ENCODE measurements at places on chromosomes 6 and 20.

GRCh38 chr6:153092082-153093013, 38.7 kb downstream of the RGS17 start:
- DNase-seq, result peak; percentile 92

DNA sequence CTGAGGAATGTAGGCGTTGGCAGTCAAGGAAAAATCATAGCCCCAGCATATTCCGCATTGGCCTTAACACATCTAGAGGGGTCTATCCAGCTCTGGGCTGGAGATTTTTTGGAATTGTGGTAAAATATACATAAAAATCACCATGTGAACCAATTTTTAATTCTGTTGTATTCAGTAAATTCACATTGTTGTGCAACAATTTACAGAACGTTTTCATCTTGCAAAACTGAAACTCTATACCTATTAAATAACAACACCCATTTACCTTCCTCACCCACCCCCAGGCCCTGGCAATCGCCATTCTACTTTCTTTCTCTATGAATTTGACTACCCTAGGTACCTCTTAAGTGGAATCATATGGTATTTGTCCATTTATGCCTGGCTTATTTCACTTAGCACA, 6.8 kb upstream of the JAG1 start:
- no peak for DNase-seq

DNA sequence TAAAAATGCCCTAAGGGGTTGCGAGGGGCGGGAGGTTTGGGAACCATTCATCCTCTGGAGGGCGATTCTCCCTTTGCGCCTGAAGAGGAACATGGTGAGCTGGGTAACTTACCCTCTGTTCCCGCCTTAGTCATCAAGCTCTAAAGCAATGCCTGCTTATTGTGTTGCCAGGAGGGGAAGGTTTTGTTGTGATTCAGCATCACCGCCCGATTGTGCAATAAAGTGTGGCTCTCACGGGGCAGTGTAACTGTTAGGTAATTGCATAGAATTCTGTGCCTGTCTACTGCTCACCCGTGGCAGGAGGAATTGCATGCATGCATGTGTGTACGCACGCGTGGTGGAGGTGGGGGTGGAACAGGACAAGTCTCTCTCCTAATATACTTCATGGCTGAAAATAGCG, 95.5 kb upstream of the AGPAT4 start:
- DNase-seq, result peak; percentile 96

- DNase-seq, result no peak
These were observed 151.6 kb downstream of the PRKN start for GRCh38 chr6:162576016-162576415.

DNA sequence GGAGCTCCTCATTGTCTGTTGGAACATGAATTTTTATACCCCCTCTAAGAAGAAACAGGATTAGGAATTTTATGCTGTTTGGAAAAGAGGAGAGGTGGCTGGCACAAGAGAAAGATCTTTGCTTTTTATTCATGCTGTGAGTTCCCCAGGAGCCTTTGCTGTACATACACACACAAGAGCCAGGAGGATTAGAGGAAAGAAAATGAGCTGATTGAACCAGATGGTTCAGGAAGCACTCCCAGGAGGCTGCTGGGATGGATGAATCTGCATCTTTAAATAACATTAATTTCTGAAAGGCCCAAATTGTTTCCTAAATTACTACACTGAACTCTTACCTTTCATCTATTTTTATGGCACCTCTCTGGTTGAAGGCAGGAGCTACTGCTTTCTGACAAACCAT, 20.1 kb upstream of the TCP11 start:
- no peak for DNase-seq

DNA sequence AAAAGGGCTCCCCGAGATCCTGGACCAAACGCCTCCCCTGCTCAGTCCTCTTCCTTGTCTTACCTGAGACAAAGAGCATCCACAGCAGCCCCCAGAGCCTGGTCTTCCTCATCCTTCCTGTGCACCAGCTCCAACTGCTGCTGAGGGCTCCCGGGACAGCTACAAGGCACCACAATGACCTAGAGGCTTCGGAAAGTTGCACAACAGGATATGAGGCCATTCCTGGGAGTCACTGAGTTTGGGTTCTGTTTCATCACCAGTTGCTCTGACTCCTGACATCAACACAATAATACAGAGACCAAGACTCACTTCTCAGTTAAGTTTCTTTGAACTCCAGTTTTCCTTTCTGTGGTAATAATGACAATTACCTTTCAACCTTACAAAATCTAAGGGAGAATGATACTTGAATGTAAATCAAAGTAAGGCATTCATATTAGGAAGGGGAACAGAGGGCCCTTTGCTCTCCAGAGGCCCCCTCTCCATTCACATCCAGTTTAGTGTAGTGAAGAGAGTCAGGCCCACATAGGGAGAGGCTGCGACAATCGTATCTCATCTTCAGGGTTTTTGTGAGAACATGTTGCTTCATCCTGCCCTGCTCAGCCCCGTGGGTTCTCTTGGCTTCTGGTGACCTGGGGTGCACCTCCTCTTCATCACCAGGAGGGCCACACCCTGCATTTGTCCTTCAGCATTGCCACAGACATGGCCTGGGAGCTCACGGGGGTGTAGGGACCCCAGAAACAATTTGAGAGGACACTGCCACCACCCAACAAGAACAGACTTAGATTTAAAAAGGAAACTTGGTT, at the start of gene TREM1:
Gene TREM1 (minus strand): TSS at position 139 of the 803 bp plus-strand sequence. CDS start 27 bp downstream, at position 112.
- DNase-seq, result peak; percentile 47

DNA sequence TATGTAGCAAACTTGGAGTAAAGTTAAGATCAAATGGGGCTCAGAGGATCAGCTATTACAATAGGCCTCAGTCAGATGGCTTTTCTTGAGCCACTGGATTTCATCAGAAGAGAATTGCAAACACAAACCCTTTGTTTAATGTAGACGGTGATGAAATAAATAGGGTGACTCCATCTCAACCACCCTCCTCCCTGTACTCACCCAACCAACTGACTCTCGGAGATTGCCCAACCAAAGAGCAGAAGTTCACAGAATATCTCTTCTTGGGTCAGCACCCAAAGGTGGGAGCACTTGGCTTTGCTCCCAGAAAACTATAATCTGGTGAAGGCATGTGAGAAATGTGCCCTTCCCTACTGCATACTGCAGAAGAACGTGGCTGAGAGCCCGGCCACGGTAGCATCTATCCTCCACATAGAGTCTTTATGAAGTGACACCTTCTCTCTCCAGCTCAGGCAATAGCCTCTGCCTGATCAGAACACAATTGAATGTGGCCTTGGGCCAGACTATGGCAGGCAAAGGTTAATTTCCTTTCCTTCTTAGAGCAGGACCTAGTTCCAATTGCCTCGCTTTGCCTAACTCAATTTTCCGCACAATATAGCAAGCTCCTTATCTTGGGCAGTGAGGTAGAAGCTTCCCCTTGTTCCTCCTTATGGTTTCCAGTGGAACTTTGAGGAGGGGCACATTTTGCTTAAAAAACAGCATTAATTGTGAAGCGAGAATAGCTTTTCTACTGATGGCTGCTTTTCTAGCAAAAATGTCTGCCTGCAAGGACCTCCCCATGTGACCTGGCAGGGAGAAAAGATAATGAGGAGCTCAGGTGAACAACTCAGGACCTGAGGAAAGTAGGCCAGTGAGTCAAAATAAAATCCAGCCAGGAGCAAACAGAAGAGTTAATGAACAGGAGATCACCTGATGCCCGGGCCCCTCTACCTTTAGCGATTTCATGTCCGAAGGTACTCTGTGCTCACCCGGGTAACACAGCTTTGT, 79.4 kb downstream of the GFOD1 start:
- DNase-seq, result peak; percentile 30

DNA sequence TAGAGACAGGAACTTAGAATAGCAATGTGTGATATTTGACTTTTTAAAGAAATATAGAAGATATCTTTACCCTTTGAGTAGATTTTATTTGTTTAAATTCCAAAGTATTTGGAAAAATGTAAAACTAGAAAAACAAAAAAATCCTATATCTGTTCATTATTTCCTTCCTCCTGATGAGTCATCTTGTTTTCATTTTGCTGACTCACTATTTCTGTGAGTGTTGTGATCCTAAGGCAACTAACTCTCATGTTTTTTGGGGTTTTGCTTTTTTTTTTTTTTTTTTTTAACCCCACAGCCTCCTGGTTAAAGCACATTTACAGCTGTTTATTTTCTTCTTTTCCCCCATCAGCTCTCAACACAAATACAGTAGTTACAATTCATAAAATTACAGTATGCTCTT, 37.8 kb upstream of the THEMIS start:
- peak; percentile 75 for DNase-seq

DNA sequence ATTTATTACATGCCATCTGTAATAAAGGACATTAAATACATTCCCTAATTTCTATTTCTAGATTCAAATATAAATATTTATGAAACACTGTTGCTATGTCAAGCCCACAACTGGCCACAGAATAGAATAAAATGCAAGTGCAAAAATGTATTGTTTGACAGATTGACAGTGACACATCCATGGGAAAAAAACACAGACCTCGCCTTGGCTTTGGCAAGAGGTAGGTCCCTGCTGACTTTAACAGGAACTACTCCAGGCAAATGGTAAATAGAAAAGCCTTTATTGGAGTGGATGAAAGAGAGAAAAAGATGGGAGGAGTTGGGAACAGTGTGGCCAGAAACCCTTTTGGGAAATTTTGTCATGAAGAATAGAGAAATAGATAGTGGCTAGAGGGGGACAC, 622.9 kb downstream of the UTRN start:
- no peak for DNase-seq

DNA sequence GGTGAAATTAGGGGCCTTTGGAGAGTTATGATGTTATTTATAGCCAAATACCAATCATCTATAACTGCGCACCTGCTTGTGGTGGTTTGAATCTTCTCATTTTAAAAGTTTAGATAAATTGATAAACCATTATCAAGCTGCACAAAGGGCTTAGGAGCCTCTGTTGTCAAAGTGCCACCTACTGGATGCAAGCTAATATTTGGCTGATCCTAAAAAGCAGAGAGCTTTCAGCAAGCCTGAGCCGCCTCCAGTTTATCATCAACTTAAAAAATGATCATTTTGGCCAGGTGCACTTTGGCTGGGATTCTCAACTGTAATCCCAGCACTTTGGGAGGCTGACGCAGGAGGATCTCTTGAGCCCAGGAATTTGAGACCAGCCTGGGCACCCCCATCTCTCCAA, 58.5 kb upstream of the ATXN1 start:
- DNase-seq, result no peak

- peak; percentile 98 for DNase-seq
These were observed 735.1 kb upstream of the MARCKS start for GRCh38 chr6:113122060-113122459.

- no peak for DNase-seq
These were observed 20.9 kb upstream of the GATA5 start for GRCh38 chr20:62496568-62497218.
